SJCRH30 (cell line): ENCODE measurements at places on chromosomes 6 and 20. TPM values are rescaled to one million over a fixed set of nuclear protein-coding genes. Genes with fewer than 3 reads are reported as not detected.

PRDM13 gene
- not detected in 2 replicates for total RNA-seq

MED23 gene
- total RNA-seq = 30.2 and 35.2 TPM in 2 replicates

TCEA2 gene
- 12.6 and 16.9 TPM in 2 replicates for total RNA-seq

- H3K4me3 ChIP-seq = no peak overlapping the region
- H3K36me3 ChIP-seq = no peaks in the 10 kb centered on the region
- H3K27ac ChIP-seq = no peak overlapping the region
- peaks cover 9% of the 10 kb centered on the region for H3K4me1 ChIP-seq
- peak; percentile 75 for DNase-seq
Observed at GRCh38 chr6:77561768-77562314, 91.0 kb upstream of the MEI4 start.

- H3K27ac ChIP-seq = no peak overlapping the region
- no peak overlapping the region for H3K4me3 ChIP-seq
Observed at GRCh38 chr6:155580904-155581303, 125.3 kb upstream of the NOX3 start.

GRCh38 chr20:63846128-63846771, 15.0 kb upstream of the ABHD16B start:
- peak overlapping the region; percentile 57; the same call in 1 of the 2 replicates for H3K27ac ChIP-seq
- peaks cover 22% of the 10 kb centered on the region for H3K4me1 ChIP-seq
- H3K36me3 ChIP-seq = no peaks in the 10 kb centered on the region
- H3K4me3 ChIP-seq = peak overlapping the region; percentile 49
- peak; percentile 93 for DNase-seq

- H3K27me3 ChIP-seq = no peaks in the 10 kb centered on the region
- DNase-seq = peak; percentile 63
- H3K27ac ChIP-seq = no peak overlapping the region
- no peaks in the 10 kb centered on the region for H3K36me3 ChIP-seq
- H3K4me3 ChIP-seq = no peak overlapping the region
- no peaks in the 10 kb centered on the region for H3K4me1 ChIP-seq
Observed at GRCh38 chr6:155595284-155595683, 139.6 kb upstream of the NOX3 start.

DNA sequence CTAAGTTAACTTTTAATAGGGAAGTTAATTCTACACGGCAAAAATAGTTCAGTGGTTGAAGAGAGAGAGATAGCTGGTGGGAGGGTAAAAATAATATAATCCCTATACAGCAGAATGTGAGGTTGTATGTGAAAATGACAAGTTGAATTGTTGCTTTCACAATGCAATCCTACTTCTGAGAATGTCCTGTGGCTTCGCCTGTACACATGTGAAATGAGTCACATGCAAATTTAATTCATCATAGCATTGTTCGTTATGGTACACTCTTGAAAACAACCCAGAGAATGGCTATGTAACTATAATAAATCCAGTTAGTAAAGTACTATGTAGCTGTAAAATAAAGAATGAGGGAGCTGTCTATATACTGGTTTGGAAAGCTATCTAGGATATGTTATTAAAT, 46.0 kb upstream of the HINT3 start:
- H3K27me3 ChIP-seq = no peaks in the 10 kb centered on the region
- no peak overlapping the region for H3K4me3 ChIP-seq
- H3K4me1 ChIP-seq = peaks cover 50% of the 10 kb centered on the region
- DNase-seq = no peak
